ENCODE measurements at places on chromosomes 16 and 17.

DNA sequence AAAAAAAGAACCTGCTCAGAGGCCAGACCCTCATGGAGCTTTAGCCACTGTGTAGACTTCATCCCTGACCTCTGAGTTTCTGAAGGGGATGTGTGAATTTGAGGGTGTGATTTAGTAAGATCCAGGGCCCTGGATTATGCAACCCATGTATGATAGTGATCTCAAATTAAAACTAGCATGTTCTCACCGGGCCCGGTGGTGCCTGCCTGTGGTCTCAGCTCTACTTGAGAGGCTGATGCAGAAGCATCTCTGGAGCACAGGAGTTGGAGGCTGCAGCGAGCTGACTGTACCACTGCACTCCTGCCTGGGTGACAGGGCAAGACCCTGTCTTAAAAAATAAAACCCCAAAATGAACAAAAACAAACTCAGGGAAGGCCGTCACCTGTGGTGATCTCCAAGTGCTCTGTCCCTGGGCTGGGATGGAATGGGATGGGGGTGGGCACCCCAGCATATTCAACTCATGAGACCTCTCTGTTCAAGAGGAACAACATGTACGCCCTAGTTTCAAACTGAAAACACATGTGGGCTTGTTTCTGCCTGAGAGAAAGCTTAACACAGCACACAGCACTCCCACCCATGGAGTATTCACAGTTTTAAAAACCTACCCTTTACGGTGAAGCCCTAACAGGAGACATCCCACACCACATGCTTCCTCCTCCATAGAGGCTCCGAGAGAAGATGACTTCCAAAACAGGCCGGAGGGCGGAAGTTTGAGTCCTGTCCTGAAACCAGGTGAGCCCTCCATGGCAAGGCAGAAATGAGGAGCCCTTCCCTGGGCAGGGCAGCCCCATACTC lies 30.1 kb downstream of the GNPTG start:
- no peak for DNase-seq

GRCh38 chr17:71987634-71988033 lies 133.2 kb upstream of the SOX9 start:
- no peak for DNase-seq

- no peak for DNase-seq
These were observed 14.0 kb upstream of the DPEP1 start for GRCh38 chr16:89599451-89599858.

GRCh38 chr17:28553000-28553505 lies 629 bp upstream of the UNC119 start:
- DNase-seq, result no peak

GRCh38 chr16:81457326-81458133 lies 12.9 kb downstream of the CMIP start:
- DNase-seq, result no peak
